ENCODE measurements at places on chromosomes 5 and 9.
A peak's percentile ranks its signal among the peaks of the same experiment; 100 is the strongest.

DNA sequence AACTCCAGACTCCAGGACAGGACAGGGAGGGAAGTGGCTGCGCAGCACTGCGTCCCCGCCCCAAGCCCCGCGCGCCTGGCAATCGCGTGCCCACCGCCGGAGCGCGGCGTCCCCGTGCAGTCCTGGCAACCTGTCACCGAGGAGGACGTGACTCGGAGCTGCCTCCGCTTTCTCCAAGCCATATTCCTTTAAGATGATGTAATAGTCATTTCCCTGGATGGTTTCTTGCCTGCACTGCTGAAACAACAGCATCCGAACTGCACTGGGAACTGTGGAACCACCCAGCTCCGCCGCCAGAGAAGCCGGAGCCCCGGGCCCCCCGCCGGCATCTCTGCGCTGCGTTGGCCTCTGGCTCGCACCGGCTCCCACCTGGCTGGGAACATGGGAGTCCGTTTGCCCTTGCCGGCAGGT is 34.5 kb downstream of the KCTD16 start:
- no peak for DNase-seq

DNA sequence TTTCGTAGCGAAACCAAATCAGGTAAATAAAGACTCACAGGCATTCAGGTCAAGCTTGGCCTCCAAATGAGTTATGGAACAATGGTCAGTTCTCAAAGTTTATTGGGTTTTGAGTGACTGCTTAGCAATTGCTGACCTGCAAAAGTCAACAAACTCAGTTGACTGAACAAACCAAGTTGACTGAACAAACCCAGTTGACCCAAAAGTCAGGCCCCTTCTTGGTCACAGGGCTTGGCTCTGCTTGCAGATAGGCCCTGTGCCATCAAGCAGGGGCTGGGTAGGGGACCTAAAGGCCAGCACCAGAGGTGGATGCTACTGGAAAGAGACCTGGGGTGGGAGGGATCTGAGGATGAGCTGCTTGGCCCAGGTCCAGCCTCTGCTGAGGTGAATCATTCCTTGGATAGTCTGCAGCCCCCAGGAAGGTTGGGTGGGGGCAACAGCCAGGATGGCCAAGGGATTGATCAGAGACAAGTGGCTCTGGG is 64.6 kb downstream of the GADD45G start:
- no peak for DNase-seq

DNA sequence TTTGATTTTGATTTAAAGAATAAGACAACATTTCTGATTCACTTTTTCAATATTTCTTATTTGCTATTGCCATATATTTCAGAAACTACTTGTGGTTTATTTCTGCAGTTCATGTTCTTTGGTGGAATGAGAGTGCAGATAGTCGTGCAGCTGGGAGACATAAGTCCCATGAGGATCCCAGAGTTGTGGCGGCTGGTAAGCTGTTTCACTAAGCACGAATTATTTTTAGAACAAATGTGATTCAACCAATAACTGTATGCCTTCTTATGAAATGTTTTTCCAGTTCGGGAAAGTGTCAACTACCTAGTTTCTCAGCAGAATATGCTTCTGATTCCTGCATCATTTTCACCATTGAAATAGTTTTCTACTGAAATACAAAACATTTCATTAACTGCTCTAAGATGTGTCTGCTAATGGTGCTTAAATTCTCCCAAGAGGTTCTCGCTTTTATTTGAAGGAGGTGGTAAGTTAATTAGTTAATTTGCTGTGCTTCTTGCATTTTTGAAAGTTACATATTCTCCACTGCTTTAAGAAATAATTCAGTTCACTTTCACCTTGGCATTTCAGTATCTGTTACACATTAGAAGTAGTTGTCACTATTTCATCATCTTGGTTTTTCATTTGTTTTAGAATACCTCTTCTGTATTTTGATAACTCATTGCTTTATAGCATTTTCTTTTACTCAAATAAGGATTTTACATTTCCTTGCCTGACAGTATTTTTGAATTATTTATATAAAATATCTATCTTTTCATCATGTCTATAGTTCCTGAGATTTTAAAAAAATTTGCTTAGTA is 9.0 kb downstream of the NIPSNAP3B start:
- no peak for DNase-seq

- DNase-seq, result no peak
These were observed 2.0 kb upstream of the RALGDS start for GRCh38 chr9:133122935-133123611.

GRCh38 chr5:139298242-139298641 is 4.7 kb downstream of the MATR3 start:
- no peak for DNase-seq

DNA sequence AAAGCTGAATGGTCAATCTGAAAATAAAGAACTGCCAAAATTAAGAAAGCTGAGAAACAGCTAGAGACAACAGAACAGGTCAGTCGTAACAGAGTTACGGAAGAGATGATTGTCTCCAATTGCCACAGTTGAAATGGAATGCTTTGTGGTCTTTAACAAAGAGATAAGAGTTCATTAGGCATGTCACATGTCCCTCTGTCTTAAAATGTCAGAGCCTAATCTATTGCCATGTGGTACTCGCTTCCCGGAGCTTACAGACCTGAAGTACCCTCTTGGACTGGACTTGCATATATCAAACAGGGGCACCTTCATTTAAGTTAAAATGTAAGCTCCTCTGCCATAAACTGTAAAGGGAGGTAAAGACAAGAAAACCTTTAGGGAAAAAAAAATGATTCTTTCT is 19.7 kb downstream of the TTC39B start:
- no peak for DNase-seq

DNA sequence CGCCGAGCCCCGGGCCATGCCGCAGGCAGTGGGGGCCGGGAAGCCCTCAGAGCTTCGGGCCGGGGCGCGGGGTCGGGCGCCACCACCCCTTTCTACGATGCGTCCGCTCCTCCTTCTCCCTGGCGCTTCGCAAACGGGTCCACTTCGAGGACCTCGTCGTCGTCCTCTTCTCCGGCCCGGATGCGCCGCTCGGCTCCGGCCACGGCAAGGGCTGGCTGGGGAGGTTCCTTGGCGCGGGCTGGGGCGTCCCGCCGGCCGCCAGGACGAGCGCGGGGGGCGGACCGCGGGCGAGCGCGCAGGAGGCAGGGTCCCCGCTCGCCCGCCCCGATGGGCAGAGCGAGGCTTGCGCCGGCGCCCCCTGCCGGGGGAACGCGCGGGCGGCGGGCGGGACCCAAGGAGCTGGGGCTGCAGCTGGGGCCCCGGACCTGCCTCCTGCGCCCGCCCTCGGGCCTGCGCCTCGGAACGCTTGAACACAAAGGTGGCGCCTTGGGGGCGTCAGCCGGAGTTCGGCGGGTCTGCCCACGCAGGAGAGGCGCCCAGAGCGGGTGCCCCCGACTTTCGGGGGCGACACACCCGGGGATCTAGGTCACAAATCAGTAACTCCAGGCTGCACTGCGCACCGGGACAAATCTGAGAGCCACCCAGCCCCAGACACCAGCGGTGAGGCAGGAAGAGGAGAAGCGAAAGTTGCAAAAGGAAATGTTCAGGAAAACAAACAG is at the start of gene ROR2:
ROR2 (minus strand) TSS at position 283 of the 719 bp plus-strand sequence.
- DNase-seq, result peak; percentile 74

DNA sequence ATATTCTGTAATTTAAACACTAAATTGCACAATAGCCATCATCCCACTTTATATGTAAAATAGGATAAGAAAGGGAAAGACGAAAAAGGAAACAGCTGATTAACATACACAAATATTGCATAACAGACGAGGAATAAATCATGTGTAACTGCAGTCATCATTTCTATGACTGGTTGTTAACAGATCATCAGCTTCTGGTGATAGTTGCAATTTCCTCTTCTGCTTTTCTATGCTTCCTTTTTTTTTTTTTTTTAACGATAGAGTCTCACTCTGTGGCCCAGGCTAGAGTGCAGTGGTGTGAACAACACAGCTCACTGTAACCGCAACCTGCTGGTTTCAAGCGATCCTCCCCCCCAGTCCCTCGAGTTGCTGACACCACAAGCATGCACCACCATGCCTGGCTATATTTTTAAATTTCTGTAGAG is 22.5 kb upstream of the JAKMIP2 start:
- DNase-seq, result no peak

GRCh38 chr9:123081824-123082223 is 48.4 kb downstream of the GPR21 start:
- DNase-seq, result peak; percentile 34

GRCh38 chr5:53834500-53834899 is 274.1 kb downstream of the NDUFS4 start:
- DNase-seq, result no peak

- DNase-seq, result peak; percentile 58
These were observed 163.6 kb downstream of the SREK1 start for GRCh38 chr5:66307647-66308241.

- DNase-seq, result no peak
These were observed 46.0 kb downstream of the HMCN2 start for GRCh38 chr9:130311408-130312140.

- no peak for DNase-seq
These were observed 483.5 kb downstream of the AGTPBP1 start for GRCh38 chr9:85258236-85258635.

- DNase-seq, result no peak
These were observed 21.2 kb upstream of the LOX start for GRCh38 chr5:122099060-122099790.

- no peak for DNase-seq
These were observed 153.4 kb upstream of the PPP1R26 start for GRCh38 chr9:135326141-135326540.

GRCh38 chr9:136773386-136774044 is 9.2 kb upstream of the LCN15 start:
- no peak for DNase-seq

DNA sequence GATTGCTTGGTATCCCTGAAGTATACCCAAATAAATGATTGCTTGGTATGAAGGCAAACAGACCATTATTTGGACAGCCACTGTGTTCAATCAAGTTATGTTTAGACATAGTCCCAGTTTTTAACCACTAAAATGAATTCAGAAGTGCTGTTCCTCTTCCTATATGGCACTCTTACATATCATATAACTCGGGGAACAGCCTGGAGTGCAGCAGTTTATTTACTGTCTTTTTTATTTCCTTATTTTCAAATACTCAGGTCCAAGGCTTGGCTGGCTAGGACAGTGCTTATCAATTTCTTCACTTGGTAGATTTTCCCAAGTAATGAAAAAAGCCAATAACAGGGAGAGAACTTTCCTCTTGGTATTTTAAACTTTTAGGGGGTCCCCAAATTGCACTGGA is 58.6 kb upstream of the CCDC112 start:
- DNase-seq, result no peak

DNA sequence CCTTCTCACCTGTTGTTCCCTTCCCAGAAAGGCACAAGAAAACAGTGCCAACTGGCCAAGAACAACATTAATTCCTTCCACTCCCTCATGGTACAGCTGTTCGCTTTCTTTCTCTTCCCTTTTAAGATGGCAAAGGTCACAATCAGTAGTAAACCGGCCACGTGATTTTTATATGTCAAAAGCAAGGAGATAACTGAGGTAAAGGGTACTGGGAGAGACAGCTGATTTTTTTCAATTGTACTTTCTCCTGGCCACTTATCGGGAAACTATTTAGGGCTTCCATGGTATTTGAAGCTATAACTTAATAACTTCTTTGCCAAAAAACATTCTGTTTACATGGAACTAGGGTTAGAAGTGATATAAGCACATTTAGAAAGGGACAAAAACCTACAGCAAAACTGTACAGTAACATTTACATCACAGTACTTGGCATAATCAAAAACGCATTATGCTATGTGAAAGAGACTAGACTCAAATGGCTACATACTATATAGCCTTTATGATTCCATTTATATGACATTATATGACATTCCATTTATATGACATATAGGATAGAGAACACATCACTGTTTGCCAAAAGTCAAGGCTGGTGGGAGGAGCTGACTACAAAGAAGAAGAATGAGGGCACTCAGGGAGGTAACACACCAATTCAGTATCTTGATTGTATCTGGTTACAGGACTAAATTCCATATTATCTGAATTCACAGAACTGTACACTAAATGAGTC is 24.8 kb downstream of the PLPP1 start:
- DNase-seq, result no peak

DNA sequence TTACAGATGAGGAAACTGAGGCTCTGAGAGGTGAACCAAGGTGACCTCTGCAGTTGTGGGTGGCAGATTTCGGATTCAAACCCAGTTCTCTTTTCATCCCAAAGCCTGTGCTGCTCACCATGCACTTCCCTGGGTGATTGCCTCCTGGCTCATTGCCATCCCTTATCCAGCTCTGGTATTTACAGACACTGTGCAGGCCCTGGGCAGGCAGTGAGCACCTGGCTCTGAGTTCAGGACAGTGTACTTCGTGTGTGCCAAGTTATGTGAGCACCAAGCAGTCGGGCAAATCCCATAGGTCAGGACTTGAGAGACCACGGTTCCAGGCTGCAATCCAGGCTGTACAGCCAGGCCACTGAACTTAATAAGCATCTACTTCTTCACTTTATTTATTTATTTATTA is 1.4 kb downstream of the LRSAM1 start:
- no peak for DNase-seq

- DNase-seq, result no peak
These were observed 51.1 kb upstream of the LHFPL2 start for GRCh38 chr5:78699552-78700153.

- DNase-seq, result no peak
These were observed 477.6 kb downstream of the TLE1 start for GRCh38 chr9:81211741-81212140.

DNA sequence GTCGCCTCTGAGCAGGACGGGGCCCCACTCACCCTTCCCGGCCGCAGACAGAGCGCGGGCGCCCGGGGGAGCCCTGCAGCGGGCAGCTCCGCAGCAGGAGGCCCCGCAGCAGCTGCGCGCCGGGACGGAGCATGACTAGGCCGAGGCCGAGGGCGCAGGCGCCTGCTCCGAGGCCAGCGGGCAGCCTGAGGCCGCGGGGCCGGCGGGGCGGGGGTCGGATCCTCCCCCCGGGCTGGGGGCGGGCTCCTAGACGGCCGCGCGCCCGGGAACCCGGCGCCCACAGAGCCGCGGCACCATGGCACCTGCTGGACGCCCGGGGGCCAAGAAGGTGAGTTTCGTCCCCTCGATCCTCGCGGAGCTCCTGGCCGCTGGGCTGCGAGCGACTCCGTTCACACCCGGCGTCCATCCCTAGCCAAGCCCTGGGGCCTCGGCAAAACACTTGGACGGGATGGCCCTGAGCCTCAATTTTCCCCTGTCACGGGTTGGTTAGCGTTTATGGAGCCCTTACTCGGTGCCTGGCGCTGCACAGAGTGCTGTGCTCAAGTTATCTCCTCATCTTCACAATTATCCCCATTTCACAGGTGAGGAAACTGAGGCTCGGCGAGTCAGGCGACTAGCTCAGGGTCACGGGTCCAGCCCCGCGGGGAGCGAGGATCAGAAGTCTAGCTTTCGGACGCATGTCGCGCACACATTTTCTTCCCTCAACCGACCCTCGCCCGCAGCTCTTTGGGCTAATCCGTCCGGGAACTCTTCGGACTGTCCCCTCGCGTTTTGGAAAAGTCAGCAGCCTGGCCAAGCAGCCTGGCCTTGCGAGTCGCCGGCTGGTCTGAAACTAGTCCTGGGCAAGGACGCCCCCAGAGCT is at the start of the genes BHMT2 and DMGDH:
BHMT2 (plus strand) TSS at position 280 of the 862 bp plus-strand sequence; CDS start at position 296, 16 bp downstream.
DMGDH (minus strand) TSS at position 187 of the 862 bp plus-strand sequence; CDS start at position 133, 54 bp downstream.
- DNase-seq, result no peak

GRCh38 chr5:99033014-99033900 is 104.5 kb upstream of the CHD1 start:
- DNase-seq, result no peak

Measured in left renal cortex interstitium (tissue), 4 donors.